ENCODE measurements at places on chromosomes 16 and 17.

- H3K27ac ChIP-seq = no peak overlapping the region
- no peak overlapping the region for H3K4me3 ChIP-seq
- no peaks in the 10 kb centered on the region for H3K27me3 ChIP-seq
- H3K4me1 ChIP-seq = no peaks in the 10 kb centered on the region
- no peaks in the 10 kb centered on the region for H3K36me3 ChIP-seq
Observed at GRCh38 chr17:39814497-39814896, 49.6 kb downstream of the IKZF3 start.

- no peaks in the 10 kb centered on the region for H3K36me3 ChIP-seq
- no peak overlapping the region for H3K27ac ChIP-seq
- H3K4me1 ChIP-seq = no peaks in the 10 kb centered on the region
- peaks cover 7% of the 10 kb centered on the region for H3K27me3 ChIP-seq
- DNase-seq = no peak
Observed at GRCh38 chr16:17817260-17817659, 346.5 kb upstream of the XYLT1 start.

- H3K4me3 ChIP-seq = no peak overlapping the region
- no peak overlapping the region for H3K27ac ChIP-seq
- H3K4me1 ChIP-seq = peaks cover 12% of the 10 kb centered on the region
Observed at GRCh38 chr17:56982312-56982711, 4.4 kb downstream of the SCPEP1 start.

DNA sequence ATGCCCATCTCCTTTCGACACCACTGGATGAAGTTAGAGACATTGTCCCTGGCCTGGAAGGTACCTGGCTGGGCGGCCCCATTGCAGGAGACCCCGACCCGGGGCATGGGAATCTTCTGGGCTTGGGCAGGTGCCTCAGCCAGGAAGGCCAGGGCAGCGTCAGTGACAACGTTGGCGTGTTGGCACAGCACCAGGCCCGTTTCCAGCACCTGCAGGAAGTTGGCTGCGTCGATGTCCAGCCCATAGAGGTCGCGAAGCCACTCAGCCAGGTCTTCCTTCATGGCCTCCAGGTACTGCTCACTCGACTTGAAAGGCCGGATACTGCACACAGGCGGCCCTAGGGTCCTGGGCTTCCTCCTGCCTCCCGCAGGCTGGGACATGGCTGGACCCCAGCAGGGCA is 568 bp downstream of the GAS2L2 start:
- H3K36me3 ChIP-seq = no peaks in the 10 kb centered on the region
- H3K4me3 ChIP-seq = no peak overlapping the region
- no peaks in the 10 kb centered on the region for H3K4me1 ChIP-seq
- no peak overlapping the region for H3K27ac ChIP-seq

DNA sequence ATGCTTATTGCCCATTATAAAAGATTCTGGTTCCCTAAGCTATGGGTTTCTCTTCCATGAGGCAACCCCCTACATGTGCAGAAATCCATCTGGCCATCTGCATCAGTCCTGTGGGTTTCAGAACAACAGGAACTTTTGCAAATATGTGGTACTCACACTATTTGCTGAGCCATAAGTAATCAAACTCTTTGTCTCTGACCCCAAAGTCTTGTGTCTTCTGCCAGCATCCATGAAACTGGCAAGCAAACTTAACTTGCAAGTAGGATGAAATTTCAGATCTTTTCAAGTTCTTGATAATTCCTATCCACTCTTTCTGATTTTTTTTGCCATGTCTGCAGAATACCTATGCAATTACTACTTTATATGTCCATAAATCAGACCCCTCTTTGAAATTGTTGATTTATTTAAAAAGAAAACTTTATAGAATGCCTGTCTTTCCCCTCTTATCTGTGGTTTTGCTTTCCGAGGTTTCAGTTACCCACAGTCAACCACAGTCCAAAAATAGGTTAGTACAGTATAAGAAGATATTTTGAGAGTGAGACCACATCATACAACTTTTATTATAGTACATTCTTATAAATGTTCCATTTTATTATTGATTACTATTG is 158.4 kb upstream of the IRX3 start:
- no peaks in the 10 kb centered on the region for H3K36me3 ChIP-seq
- no peak for DNase-seq

DNA sequence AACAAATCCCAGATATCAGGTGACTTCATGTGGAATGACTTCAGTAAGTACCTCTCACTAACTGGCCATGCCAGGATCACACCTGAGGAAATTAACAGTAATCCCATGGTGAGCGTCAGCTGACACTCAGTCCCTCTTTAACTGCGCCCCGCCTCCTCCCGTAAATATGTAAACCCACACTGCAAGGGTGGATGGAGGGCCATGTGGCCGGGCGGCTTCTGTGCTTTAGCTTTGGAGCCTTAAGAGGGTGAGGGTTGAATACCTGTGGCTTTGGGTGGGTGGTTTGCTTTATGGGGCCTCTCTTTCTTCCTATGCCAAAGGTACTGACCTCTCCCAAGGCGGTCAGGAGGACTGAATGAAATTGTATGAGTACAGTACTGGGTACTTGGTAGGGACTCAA is 141.7 kb downstream of the MRM1 start:
- DNase-seq = no peak
- H3K27me3 ChIP-seq = peaks cover 3% of the 10 kb centered on the region
- no peak overlapping the region for H3K4me3 ChIP-seq
- H3K27ac ChIP-seq = no peak overlapping the region

GRCh38 chr17:4920351-4921048 is 11.6 kb upstream of the GP1BA start:
- no peaks in the 10 kb centered on the region for H3K4me1 ChIP-seq
- H3K36me3 ChIP-seq = no peaks in the 10 kb centered on the region
- no peak for DNase-seq
- no peak overlapping the region for H3K27ac ChIP-seq

- no peaks in the 10 kb centered on the region for H3K4me1 ChIP-seq
- DNase-seq = no peak
Observed at GRCh38 chr17:83019376-83019775, 60.0 kb upstream of the METRNL start.

DNA sequence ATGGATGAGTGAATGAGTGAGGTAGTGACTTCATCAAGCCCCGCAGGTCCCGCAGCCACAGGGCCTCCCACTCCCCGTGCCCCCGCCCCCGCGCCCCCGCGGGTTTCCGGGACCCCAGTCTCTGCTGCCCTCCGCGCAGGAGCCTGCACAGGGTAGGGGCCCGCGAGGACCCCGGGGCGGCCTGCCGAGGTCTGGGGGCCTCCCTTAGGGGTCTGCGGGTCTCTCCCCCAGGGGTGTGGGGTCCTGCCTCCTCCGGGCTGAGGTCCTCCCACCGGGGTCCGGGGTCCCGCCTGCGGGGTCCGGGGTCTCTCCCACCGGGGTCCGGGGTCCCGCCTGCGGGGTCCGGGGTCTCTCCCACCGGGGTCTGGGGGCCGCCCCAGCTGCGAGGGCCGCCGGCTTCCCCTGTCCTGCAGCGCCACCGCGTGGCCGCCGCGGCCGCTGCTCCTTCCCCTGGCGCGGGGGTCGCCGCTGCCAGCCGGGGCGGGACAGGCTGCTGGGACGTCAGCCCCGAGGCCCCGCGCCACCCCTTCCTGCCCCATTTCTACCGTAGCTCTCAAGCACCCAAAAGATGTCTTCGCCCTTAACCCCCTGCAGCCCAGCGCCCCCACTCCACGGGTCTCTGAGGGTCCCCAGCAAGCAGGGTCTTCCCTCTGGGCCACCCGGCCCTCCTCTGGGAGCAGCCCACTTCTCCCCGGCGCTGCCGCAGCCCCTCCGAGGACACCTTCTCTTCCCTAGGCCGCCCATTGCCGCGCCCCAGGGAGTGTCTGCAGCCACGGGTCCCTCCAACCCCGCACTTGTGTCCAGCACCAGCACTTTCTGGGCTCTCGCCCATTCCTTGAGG is 10.4 kb upstream of the CHMP6 start:
- no peaks in the 10 kb centered on the region for H3K27me3 ChIP-seq
- H3K4me1 ChIP-seq = peaks cover 21% of the 10 kb centered on the region
- no peaks in the 10 kb centered on the region for H3K36me3 ChIP-seq
- no peak overlapping the region for H3K4me3 ChIP-seq

DNA sequence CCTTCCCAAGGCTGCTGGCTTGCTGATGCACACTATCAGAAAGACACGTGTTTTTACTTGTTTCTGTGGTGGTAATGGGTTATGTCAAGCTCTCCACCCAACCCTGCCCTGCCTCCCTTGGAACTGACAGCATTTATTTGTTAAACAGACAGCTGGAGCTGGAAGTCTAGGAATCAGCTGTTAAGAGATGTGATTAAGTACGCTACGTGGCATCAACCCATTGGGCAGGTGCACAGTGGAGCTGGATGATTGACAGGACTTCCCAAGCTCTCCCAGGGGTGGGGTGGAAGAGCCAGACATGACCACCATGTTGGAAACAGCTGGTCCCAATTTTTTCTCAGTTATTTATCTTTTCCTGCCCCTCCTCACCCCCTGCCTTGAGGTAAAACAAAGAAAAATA is 49.4 kb downstream of the ADAMTS18 start:
- no peak for DNase-seq
- no peaks in the 10 kb centered on the region for H3K27me3 ChIP-seq
- no peak overlapping the region for H3K27ac ChIP-seq
- no peaks in the 10 kb centered on the region for H3K36me3 ChIP-seq
- H3K4me1 ChIP-seq = no peaks in the 10 kb centered on the region
- no peak overlapping the region for H3K4me3 ChIP-seq

DNA sequence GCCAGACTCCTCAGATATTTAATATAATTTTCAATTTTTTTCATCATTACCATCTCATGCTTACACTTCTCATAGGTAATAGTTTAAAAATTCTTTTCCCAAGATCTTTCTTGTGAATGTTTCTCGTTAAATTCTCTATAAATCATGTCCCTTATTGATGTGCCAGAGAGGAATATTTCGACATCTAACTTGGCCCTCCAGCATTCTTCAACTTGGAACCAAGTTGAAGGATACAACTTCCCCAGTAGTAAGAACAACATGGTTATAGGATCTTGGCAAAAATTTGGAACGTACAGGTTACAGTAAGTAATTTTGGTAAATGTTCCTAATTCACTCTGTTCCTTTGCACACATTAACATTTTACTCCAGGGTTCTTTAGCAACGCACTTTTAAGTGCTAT is 731.8 kb downstream of the CDH11 start:
- H3K27ac ChIP-seq = no peak overlapping the region
- DNase-seq = no peak
- H3K36me3 ChIP-seq = no peaks in the 10 kb centered on the region
- H3K27me3 ChIP-seq = no peaks in the 10 kb centered on the region
- H3K4me3 ChIP-seq = no peak overlapping the region
- no peaks in the 10 kb centered on the region for H3K4me1 ChIP-seq

DNA sequence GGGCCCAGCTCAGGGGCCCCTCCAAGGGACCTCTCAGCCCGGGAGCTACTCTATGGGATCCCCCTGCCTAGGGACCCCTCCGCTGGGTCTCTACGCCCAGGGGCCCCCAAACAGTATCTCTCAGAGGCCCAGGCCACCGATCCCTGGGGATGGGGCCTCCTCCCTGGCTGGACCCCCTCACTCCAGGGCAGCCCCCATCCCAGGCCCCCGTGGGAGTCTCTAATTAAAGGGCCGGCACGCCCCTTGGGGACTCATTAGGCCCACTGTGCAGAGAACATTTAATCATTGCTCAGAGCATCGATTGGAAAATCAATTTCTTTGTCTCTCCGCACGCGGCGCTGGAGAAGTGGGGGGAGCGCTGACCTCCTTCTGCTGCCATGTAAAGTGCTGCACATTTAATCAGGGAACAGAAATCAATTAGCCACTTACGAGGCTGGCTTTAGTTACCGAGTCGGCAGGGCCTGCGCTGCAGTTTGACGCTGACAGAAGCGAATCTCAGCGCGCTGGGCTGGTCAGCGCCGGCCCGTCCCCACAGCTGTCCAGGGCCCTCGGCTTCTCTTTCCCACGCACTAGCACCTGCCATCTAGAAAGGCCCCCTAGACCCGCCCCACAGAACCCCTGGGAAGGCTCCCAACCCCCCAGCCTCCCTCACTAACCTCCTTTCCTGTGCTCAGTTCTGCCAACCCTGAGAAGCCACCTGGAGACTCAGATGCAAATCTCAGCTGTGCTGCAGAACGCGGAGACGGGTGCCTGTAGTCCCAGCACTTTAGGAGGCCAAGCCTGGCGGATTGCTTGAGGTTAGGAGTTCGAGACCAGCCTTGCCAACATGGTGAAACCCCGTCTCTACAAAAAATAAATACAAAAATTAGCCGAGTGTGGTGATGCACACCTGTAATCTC is 20.2 kb upstream of the C1QL1 start:
- no peaks in the 10 kb centered on the region for H3K4me1 ChIP-seq
- DNase-seq = no peak
- H3K27ac ChIP-seq = no peak overlapping the region
- H3K27me3 ChIP-seq = peaks cover 3% of the 10 kb centered on the region
- H3K36me3 ChIP-seq = no peaks in the 10 kb centered on the region

- no peaks in the 10 kb centered on the region for H3K4me1 ChIP-seq
- no peaks in the 10 kb centered on the region for H3K36me3 ChIP-seq
- H3K27ac ChIP-seq = no peak overlapping the region
- no peak overlapping the region for H3K4me3 ChIP-seq
- DNase-seq = no peak
- 0 out of 2 replicates have a peak, but pooled peaks cover 11% of the 10 kb centered on the region for H3K27me3 ChIP-seq
Observed at GRCh38 chr17:45663772-45664171, 120.3 kb upstream of the CRHR1 start.

- no peak overlapping the region for H3K4me3 ChIP-seq
- H3K27me3 ChIP-seq = no peaks in the 10 kb centered on the region
- no peak overlapping the region for H3K27ac ChIP-seq
- no peaks in the 10 kb centered on the region for H3K4me1 ChIP-seq
- DNase-seq = no peak
Observed at GRCh38 chr17:37088913-37089312, 140.2 kb downstream of the AATF start.

GRCh38 chr17:66406701-66407644 is 104.6 kb downstream of the PRKCA start:
- DNase-seq = no peak
- no peaks in the 10 kb centered on the region for H3K4me1 ChIP-seq
- H3K36me3 ChIP-seq = no peaks in the 10 kb centered on the region
- H3K27me3 ChIP-seq = no peaks in the 10 kb centered on the region
- H3K4me3 ChIP-seq = no peak overlapping the region
- no peak overlapping the region for H3K27ac ChIP-seq

- no peak overlapping the region for H3K27ac ChIP-seq
- no peaks in the 10 kb centered on the region for H3K4me1 ChIP-seq
- no peaks in the 10 kb centered on the region for H3K36me3 ChIP-seq
- peak; percentile 8 for DNase-seq
Observed at GRCh38 chr16:50635505-50636392, 45.4 kb downstream of the SNX20 start.

- no peak overlapping the region for H3K27ac ChIP-seq
- H3K4me3 ChIP-seq = no peak overlapping the region
- H3K27me3 ChIP-seq = no peaks in the 10 kb centered on the region
- H3K36me3 ChIP-seq = peaks cover 45% of the 10 kb centered on the region
Observed at GRCh38 chr17:68522266-68522665, 10.0 kb downstream of the PRKAR1A start.

- no peak overlapping the region for H3K4me3 ChIP-seq
- H3K27me3 ChIP-seq = no peaks in the 10 kb centered on the region
- no peaks in the 10 kb centered on the region for H3K36me3 ChIP-seq
- no peak overlapping the region for H3K27ac ChIP-seq
Observed at GRCh38 chr16:85289760-85290625, 177.7 kb upstream of the CIBAR2 start.

GRCh38 chr16:84178146-84178765 is 8.6 kb downstream of the TAF1C start:
- H3K27me3 ChIP-seq = no peaks in the 10 kb centered on the region
- no peak for DNase-seq
